ENCODE measurements at places on chromosomes 6 and 20.

DNA sequence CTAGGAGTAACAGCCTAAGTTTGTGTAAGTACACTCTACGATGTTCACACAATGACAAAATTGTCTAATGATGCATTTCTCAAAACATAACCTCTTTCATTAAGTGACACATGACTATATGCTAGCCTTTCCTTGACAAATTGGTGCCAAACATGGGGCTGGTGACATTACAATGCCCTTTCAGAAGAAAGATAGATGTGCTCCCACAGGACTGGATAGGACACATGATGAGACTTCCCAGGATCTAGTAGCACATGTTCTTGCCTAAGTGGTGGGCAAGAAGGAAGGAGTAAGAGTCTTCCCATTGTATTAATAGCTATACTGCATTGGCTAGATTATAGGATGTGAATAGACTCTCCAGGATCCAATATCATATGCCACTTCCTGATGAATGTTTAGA is 21.5 kb downstream of the ZKSCAN3 start:
- no peak for DNase-seq

- no peak for DNase-seq
These were observed 11.2 kb upstream of the MRPS18A start for GRCh38 chr6:43698584-43699349.

DNA sequence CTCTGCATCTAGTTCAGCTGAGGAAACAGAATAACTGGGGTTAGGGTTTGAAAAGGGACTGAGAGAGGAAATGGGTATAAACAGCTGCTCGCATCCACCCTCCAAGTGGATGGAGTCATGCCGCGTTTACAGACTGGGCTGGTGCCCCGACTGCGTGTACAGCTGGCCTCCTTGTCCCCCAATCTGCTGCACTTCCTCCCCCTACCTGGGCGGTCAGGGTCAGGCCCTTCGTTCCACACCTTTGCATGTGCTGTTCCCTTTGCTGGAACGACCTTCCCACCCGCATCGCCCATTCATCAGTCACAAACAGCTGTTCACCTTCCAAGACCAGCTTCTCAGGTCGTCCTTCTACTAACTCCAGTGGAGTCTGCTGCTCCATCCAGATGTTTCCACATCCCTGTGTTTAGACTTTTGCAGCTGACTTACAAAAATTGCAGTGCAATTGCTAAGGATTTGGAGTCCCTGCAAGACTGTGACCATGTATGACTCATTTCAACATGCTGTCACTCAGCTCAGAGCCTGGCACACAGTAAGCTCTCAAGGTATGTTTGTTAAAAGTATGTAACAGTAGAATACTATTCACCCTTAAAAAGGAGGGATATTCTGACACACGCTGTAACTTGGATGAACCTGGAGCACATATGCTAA is 129.3 kb downstream of the DTNBP1 start:
- DNase-seq, result no peak

DNA sequence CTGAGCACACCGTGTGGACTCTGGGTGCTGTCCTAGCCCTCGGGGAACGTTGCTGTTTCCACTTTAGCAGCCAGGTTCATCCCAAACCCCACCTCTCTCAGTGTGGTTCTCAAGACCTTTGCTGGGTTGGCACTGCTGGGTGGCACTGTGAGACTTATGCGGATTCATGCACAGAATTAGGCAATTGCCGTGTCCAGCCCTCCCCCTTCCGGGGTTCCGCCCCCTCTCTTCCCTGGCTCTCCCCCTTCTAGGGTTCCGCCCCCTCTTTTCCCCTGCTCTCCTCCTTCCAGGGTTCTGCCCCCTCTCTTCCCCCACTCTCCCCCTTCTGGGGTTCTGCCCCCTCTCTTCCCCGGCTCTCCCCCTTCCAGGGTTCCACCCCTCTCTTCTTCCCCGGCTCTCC is 39.8 kb upstream of the SLCO4A1 start:
- DNase-seq, result no peak

GRCh38 chr20:59583428-59584277 is 20.7 kb upstream of the PHACTR3 start:
- no peak for DNase-seq

DNA sequence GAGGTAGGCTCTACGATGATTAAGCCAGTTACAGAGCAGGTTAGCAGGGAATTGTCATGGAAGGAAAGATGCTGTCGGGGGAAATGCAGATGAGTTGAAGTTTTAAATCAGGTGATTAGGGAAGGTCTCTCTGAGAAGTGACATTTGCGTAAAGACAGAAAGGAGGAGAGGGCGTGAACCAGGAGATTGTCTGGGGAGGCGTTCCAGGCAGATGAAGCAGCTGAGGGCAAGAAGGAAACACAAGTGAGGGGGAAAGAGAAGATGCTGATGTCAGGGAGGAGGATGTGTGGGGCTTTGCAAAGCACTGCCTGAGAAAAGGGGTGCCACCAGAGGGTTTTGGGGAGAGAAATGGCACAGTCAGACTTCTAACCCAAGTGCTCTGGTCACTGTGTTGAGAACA is 2.5 kb upstream of the TMEM14B start:
- DNase-seq, result no peak

DNA sequence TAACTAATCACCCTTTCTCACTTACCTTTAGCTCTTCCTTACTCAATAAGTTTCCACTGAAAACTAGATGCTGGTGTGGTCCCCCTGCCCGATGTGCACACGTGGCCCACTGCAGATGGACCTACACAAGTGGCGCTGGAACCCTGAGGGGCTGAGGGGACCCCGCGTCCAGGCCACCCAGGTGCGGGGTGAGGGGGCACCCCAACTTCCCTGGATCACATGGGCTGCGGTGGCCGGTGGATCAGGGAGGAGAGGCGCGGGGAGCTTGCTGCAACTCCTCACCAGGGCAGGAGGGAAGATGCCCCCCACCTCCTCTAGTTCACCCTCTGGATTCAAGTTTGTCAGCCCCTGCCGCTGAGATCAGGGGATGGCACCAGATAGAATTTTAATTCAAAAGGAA is 12.5 kb upstream of the HLA-DOA start:
- no peak for DNase-seq

GRCh38 chr20:15843777-15844176 is 729.5 kb downstream of the KIF16B start:
- DNase-seq, result no peak

DNA sequence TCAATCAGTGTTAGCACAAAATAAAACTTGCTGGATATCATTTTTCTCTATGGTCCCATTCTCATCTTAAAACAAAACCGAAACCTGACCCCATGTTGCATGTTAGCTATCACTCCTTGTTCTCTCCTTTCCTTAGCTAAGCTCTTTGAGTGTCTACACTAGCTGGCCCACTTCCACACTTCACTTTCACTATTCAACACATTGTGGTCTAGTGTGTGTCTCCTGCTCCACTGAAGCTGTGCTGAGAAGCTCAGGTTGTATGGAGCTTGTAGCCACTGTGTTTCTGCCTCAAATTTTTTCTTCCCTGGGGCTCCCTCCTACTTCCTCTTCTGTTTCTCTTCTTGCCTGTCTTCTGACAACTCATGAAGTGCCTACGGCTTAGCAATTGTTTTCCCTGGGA is 223.0 kb downstream of the NKAIN2 start:
- DNase-seq, result no peak

GRCh38 chr20:20489648-20490341 is 121.9 kb downstream of the INSM1 start:
- DNase-seq, result no peak

DNA sequence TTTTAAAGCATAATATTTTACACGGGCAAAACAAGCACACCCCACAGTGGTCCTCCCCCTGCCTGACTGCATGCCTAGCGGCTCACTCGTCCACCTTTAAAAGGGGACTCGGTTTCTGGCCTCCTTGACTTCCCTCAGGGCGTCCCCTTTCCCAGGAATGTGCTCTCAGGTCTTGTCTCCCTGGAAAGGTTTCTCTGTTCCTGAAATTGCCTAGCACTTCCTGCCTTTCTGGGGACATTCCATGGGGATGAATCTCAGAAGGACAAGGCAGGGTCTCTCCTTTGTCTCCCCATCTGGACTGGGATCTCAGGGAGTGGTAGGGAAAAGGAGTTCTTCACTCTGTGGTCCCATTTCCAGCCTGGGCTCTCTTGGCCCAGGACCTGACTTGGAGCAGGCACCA is 4.9 kb downstream of the TCF15 start:
- DNase-seq, result no peak

DNA sequence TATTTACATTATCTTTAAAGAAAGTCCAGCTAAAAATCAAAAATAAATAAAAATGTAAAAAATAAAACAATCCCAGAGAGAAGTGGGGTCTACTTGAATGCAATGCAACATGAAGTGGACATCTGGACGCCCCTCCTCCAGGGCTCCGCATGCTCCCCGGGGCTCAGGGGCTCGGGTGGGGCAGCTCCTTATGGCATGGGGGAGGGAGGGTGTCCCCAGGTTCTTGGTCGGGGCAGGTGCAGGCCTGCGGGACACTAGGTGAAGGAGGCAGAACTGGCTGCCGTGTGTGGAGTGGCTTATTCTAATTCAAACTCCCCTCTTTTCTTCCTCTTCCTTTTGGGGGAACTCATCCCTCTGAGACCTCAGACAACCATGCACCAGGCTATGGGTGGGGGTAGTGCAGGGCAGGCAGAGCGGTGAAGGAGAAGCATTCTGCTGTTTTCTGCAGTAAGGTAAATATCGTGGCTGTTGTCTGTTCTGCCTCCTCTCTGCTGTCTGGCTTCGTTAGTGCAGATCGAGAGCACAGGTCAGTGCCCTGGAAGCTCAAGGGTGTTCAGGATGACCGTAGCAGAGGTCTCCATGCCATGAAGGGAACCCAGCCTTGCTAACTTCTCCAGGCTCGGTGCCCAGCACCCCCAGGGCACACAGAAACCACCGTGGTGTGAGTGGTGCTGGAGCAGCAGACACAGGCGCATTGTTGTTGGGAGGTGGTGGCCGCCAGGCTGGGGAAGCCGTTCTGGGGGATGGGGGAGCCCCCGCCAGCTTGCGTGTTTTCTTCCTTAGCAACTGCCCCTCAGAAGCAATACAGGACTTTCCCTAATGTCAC is 82.6 kb downstream of the TTLL2 start:
- DNase-seq, result no peak

- DNase-seq, result no peak
These were observed 26.6 kb downstream of the CNBD2 start for GRCh38 chr20:35994994-35995453.

GRCh38 chr6:50649086-50649485 is 64.2 kb upstream of the TFAP2D start:
- DNase-seq, result no peak

DNA sequence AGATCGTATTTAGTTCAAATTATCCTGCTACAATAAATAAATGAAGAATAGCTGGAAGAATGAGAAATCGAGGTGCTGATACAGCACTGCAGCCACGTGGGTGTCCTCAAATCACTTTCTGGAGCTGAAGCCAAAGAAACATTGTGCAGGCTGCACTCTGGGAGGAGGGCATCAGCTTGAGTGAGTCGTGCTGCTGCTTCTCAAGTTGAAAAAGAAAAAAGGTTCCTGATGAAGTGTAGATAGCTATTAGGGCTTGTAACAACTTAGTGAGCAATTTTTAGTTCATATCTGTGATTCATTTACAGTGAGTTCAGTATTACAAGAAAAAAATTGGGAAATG is 40.5 kb downstream of the DSE start:
- no peak for DNase-seq

GRCh38 chr6:6981681-6982322 is 126.0 kb upstream of the RREB1 start:
- DNase-seq, result no peak

DNA sequence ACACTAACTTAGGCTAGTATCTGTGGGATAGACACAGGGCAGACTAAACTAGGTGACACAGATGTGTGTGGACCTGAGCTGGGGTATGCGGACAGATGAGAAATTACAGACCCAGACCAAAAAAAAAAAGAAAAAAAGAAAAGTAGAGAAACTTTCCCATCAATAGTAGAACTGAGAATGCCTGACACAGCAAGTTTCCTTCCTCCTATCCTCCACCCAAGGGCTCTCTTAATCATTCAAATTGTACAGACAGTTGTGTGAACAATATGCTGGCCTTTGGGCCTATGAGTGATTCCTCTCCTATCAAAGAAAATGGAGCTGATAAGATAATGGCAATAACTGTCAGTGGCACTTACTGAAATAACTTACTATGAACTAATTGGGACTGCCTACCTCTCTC is 226.7 kb upstream of the PRDM1 start:
- DNase-seq, result no peak

DNA sequence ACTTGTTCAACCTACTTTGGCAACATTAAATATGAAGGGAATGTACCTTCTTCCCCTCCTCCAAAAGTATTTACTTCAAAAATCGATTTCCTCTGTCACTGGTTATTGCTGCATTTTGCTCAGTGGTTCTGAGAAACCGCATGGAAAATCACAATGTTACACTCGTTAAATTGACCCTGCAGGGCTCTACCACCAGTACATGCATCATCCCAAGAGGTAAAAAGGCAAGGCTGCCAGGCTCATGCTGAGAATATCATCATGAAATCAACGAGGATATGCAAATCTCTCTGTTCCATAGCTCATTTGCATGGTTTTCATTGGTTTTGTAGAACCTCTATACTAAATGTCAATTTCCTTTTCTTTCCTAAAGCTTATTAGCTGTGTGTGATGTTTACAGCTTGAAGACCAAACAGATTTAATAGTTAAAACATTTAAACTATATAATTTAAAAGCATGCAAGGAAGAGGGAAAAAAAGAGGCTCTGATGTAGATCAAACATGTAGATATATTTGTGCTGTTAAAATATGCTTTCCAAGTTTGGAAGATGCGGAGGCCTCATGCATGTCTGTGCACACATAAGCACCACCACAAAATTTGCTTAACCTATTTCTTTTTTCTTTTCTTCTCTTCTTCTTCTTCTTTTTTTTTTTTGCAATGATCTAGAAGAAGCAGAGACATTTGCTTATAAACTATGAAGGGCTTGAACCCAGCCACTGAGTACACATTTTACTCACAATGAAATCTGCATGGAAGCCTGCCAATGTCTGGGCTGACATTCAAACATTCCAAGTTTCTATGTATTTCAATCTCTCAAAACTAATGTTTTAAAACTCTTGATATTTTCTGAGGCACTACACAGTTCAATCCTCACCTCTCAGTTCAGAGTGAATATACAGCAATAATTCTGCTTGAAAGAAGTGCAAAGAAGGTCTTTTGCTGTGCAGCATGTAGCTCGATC is 194.0 kb downstream of the GMPR start:
- DNase-seq, result no peak

GRCh38 chr6:107653861-107654394 is 164.0 kb downstream of the SOBP start:
- no peak for DNase-seq

GRCh38 chr6:97591955-97592354 is 308.9 kb upstream of the MMS22L start:
- no peak for DNase-seq

DNA sequence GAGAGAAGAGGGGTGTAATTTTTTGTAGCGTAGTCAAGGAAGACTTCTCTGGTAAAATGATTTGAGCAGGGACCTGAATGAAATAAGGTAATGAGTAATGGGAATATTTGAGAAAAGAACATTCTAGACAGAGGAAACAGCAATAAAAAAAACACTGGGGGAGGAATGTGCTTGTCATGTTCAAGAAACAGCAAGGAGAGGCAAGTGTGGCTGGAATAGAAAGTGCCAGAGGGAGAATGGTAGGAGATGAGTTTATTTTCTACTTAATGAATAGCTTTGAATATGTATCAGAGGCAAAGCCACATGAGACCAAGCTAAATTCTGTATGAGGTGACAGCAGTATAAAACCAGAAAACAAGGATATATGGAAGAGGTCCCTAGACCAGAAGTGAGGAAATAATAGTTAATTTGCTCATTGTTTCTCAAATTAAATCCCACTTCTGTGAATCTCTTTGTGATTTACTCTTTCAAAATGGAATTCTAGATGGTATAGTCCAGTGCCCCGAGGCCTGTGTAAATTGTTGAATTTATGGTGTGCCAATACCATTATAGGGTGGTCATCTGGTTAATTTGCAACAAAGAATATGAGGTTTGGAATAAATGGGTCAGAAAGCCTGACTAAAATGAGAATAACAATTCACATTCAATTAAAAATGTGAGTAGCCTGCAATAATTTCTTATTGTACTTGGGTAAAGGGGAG is 170.2 kb downstream of the CDKAL1 start:
- no peak for DNase-seq

All from cortex of kidney (tissue), 1 donor.